ENCODE measurements at places on chromosomes 12 and 14.

- peak; percentile 31 for DNase-seq
Measured at GRCh38 chr12:31959701-31960391, 631 bp downstream of the RESF1 start.

GRCh38 chr12:3269594-3269993, 192.4 kb downstream of the TSPAN9 start:
- no peak for DNase-seq

DNA sequence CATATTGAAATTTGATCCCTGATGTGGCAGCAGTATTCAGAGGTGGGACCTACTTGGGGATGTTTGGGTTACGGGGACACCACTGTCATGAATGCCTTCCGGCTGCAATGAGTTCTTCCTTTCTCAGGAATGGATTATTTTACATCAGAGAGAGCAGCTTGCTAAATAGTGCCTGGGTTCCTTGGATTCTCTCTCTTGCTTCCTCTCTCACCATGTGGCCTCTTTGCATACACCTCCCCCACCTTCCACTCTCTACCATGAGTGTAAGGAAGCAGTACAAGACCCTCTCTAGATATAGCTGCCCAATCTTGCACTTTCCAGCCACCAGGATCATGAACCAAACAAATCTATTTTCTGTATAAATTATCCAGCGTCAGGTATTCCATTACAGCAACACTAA, 15.4 kb upstream of the SCAF11 start:
- no peak for DNase-seq

GRCh38 chr12:3202096-3202495, 124.9 kb downstream of the TSPAN9 start:
- no peak for DNase-seq

DNA sequence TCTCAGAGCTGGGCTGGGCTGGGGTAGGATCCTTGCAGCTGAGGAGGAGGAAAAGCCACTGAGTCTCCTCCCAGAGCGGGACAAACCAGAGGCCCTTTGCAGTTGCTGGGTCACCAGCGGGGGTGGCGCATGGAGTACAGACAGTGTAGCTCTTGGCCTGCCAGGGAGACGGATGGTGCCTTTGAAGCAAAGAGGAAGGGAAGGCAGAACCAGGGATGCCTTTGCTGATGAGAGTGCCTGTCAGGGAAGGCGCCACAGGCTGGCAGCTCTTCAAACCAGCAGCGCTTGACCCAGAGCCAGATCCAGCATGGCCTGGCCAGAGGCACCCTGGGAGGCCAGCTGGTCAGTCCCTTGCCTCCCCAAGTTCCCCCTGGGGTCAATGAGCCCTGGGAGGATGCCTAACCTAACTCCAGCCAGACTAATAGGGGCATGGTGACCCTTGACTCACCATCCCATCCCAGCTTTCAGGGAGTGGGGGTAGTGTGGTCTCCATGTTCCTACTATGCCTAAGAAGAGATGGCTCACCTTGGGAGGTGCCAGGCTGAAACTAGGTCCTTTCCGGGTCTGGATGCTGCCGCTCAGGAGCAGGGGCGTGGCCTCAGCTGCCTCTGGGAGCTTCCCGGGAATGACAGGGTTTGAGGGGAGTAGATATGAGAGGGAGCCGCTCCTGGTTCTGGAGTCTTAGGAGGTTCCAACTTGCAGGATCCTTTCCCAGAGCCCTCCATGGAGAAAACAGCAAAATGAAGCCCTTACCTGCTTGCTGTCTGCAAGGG, 19.8 kb downstream of the VASH1 start:
- DNase-seq = no peak

DNA sequence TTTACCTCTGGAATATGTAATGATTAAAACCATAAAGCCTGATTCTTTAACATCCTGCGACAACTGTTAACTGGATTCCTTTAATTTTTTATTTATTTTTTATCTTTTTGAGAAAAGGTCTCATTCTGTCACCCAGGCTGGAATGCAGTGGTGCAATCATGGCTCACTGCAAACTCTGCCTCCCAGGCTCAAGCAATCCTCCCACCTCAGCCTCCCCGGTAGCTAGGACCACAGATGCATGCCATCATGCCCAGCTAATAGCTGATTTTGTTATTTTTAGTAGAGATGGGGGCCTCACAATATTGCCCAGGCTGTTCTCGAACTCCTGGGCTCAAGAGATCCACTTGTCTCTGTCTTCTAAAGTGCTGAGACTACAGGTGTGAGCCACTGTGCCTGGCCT, 3.7 kb downstream of the MYBPC1 start:
- no peak for DNase-seq

DNA sequence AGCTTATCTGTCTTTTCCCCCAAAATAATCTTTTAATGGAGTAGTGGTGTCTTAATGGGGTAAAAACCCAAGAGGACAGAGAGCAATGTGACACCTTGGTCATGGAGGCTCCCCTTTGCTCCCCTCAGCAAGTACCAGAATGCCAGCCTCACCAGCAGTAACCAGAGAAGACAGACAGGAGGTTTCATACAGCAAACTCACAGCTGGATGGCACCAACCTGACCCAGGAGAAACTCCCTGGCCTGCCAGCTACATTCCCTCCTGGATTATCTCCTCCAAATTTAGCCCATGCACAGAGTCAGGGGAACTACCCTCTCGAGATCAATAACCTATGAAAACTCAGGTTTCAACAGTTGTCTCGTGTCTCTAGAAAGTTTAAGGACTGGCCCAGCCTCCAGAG, 15.9 kb downstream of the BHLHE41 start:
- no peak for DNase-seq

- no peak for DNase-seq
Measured at GRCh38 chr12:105352052-105352451, 21.6 kb downstream of the C12orf75 start.

DNA sequence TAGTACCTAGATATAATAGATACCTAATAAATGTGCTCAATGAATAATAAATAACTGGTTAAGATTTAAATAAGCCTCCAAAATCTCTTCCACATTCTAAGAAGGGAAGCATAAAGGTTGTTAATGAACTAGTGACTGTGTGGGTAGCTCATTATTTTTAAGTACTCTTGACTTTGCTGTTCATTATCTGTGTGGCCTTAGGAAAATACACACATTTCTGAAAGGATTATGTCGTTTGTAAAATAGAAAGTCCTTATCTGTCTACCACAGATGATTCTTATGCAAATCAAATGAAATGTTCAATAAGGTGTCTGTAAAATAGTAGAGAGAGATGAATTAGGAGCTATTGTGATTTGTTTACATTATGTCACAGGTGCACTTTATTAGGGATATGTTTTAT, 119.5 kb downstream of the LRRK2 start:
- no peak for DNase-seq

GRCh38 chr14:100108042-100108825, 43.0 kb downstream of the EVL start:
- DNase-seq = peak; percentile 60

- DNase-seq = no peak
Measured at GRCh38 chr12:116121453-116121871, 156.0 kb downstream of the MED13L start.

- DNase-seq = no peak
Measured at GRCh38 chr12:28851781-28852180, 297.3 kb upstream of the FAR2 start.

DNA sequence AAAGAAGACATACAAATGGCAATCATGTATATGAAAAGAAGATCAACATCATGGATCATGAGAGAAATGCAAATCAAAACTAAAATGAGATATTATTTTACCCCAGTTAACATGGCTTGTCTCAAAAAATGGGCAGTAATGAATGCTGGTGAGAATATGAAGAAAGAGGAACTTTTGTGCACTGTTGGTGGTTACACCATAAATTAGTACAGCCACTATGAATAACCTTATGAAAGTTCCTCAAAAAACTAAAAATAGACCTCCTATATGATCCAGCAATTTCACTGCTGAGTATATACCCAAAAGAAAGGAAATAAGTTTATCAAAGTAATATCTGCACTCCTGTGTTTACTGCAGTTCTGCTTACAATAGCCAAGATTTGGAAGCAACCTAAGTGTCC, 151.7 kb downstream of the PDZRN4 start:
- no peak for DNase-seq

GRCh38 chr12:19894050-19894449, 454.8 kb downstream of the AEBP2 start:
- peak; percentile 75 for DNase-seq

- peak; percentile 67 for DNase-seq
Measured at GRCh38 chr12:70543444-70543843, 93.8 kb downstream of the PTPRB start.

- no peak for DNase-seq
Measured at GRCh38 chr12:108594-108993, 42.0 kb downstream of the IQSEC3 start.

- DNase-seq = no peak
Measured at GRCh38 chr12:114992443-114992842, 308.5 kb upstream of the TBX3 start.

- no peak for DNase-seq
Measured at GRCh38 chr12:132766380-132767085, 4.9 kb upstream of the ANKLE2 start.

- DNase-seq = no peak
Measured at GRCh38 chr14:54501480-54501879, 8.2 kb upstream of the CGRRF1 start.

DNA sequence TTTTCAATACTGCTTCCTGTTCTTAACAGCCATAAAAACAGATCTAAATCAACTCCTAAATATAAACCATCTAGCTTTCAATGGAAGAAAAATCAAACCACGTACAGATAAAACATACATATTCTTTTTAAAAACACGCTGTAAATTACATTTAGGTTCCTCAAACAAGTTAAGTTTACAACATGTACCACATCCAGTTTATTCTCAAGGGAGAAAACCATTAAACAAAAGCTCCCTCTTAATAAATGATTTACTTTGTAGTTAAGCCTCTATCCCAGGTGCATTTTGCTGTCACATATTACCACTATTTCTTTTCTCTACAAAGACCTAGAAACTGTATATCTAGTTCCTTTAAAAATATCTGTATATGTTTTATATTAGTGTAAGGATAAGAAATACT, 3.1 kb downstream of the NUMB start:
- no peak for DNase-seq

- no peak for DNase-seq
Measured at GRCh38 chr14:69274321-69274720, 14.4 kb downstream of the GALNT16 start.

- DNase-seq = no peak
Measured at GRCh38 chr14:103782376-103782775, 65.0 kb downstream of the PPP1R13B start.

DNA sequence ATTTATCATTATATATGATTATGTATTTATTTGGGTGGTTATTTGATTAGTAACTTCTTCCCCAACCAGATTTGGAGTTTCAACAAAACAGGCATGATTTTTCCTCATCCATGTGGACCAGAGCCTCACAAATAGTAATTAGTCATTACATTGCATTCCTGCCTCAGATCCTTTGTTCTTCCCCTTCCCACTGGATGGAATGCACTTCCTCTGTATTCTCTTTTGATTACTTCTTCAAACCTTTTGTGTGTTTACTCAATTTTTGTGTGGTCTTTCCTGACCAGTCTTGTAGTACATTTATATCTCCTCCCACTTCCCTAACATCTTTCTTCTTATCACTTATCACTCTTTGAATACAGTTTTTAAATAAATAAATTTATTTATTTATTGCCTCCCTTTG, 15.5 kb downstream of the SYT1 start:
- DNase-seq = no peak

- DNase-seq = no peak
Measured at GRCh38 chr12:73833746-73834145, 703.9 kb upstream of the ATXN7L3B start.

DNA sequence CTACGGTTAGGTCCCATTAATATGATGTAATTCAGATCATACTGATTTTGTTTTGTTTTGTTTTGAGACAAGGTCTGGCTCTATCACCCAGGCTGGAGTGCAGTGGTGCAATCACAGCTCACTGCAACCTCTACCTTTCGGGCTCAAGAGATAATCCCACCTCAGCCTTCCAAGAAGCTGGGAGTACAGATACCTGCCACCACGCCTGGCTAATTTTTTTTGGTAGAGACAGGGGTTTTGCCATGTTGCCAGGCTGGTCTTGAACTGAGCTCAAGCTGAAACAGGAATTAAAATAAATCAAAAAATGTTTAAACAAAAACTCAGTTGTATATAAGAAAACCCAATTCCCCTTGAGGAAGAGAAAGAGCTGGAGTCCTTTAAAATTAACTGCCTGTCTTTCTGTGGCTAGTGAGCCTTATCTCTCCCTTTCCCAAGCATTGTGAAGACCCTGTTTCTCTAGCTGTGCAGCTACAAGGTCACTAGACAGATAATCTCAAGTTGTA, 17.7 kb upstream of the ANAPC7 start:
- no peak for DNase-seq

DNA sequence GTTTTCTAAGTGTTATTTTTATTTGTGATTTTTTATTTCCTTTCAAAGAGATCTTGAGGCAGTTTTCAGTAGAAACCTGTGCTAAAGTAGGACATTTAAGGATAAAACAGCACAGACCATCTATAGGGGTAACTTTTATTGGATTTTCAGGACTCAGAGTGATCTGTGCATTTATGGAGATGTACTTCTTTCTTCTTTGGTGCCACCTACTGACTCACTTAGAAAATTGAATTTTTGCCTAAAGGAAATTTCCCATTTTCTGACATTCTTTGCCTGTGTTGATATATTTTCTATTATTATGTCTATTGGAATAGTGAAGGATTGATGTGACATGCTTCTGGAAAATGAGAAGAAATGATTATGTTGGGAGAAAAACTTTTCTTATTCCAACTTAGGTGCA, 113.0 kb downstream of the UNC79 start:
- DNase-seq = peak; percentile 17

DNA sequence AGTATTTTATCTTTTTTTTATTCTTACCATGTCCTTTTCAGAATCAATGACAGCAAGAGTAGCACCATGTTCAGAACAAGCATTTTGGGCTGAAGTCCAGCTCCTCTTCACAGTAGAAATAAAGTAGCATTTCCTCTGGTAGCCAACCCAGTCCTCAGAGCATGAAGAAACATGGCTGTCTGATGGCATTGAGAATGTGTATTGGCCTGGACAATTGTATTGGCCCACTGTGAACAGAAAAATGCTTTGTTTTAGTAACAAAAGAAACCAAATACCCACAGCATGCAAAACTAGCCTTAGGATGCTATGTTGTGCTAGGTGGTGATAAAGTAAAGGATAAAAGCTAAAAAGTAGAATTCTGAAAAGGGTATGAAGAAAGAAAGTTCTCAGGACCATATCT, 5.7 kb downstream of the CD69 start:
- DNase-seq = no peak

GRCh38 chr12:19614601-19615383, 175.5 kb downstream of the AEBP2 start:
- DNase-seq = no peak

GRCh38 chr12:24879644-24880043, 69.3 kb downstream of the BCAT1 start:
- no peak for DNase-seq

GRCh38 chr12:106646472-106646871, 63.7 kb downstream of the RFX4 start:
- no peak for DNase-seq

GRCh38 chr14:63770187-63770807, 42.4 kb upstream of the SGPP1 start:
- DNase-seq = peak; percentile 48

- peak; percentile 77 for DNase-seq
Measured at GRCh38 chr12:28569698-28570411, 379.6 kb downstream of the CCDC91 start.

- no peak for DNase-seq
Measured at GRCh38 chr12:45557016-45557415, 172.5 kb upstream of the ARID2 start.

- no peak for DNase-seq
Measured at GRCh38 chr14:73236752-73237218, 521 bp upstream of the PAPLN start.

- DNase-seq = no peak
Measured at GRCh38 chr14:24198814-24199524, 3.7 kb upstream of the TM9SF1 start.

- no peak for DNase-seq
Measured at GRCh38 chr14:104651876-104652260, 37.5 kb upstream of the INF2 start.

Data from NCI-H460 (cell line).